ENCODE measurements at places on chromosomes 2 and 18.
A peak's percentile ranks its signal among the peaks of the same experiment; 100 is the strongest.

GRCh38 chr18:67358947-67359346 lies 157.6 kb downstream of the DSEL start:
- DNase-seq = no peak

DNA sequence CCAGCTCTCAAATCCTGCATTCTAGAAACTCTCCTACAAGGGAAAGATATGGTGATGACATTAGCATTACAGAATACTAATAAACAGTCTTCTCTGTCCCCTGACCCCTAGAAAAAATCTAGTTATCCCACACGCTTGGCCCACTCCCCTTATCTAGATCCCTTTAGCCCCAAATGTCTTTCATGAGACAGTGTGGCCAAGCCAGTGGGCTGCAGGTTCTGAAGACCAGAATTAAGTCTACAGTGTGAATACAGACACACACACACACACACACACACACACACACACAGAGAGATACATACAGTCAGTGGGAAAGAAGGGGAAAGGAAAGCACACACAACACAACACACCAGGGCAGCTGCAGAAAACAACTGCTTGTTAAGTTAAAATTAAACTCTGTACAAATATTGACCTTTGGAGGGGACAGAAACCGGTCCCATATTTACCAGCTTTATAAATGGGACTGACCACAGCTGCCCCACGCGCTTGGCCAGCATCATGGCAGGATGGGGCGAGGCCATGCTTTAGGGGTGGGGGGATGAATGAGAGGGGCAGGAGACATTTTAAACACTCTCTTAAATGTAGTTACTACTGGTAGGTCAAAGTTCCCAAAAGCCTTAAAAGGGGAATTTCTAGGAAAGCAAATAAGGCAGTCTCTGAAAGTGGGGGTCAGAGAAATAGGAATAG lies 49.1 kb downstream of the NHEJ1 start:
- no peak for DNase-seq

DNA sequence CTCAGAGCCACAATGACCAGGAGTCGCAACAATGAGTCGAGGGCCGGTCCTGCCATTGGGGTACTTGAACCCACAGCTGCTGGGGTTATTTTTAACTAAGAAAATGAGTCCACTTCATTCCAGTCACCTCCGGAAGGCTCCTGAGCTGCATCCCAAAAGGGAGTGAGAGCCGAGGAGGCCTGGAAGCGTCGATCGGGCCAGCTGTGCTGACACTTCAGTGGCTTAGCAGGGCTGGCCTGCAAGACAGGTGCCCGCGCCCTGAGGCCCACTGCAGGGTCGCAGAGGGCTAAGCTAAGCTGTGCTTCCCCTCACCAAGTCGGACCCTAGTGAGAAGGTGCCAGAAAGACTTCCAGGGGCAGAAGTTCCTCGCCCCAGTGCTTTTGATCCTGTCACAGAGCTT lies 21.1 kb downstream of the TBC1D8 start:
- DNase-seq = no peak

DNA sequence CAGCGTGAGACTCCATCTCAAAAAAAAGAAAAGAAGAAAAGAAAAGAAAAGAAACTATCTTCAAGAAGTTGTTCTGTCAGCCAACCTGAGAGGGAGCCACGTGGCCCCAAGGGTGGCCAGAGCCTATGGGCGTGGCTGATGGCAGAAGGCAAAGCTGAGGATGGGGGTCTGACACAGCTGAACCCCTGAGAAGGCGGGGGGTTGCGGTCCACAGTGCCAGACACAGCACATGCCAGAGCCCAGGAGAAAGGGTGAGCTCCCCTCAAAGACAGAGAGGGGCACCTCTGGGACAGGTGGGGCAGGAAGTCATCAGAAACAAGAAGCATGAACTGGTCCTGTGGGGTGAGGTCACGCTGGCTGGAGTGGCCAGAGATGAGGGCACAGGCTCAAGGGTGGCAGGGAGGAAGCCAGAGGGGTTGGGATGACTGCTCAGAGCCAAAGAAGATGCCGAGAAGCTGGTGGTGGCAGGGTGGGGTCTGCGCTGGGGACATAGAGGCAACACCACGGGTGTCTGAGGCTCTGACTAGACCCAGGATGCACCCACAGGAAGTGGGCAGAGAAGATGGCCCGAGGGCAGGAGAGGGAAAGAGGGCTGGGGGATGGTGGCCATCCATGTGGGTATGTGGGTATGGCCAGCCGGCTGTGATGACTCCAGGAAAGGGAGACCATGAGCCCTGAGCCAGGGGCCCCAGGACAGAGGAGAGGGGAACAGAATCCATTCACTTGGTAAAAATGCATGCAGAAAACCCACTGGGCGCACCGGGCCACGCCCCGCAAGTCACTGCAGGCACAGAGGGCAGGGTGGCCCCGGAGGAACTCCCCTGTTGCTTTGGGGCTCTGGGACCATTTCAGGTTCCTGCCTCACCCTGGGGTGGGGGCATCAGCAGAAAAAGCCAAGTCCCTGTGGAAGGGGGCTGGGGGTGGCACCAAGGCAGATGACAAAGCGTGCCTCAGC lies 8.4 kb downstream of the KIF1A start:
- DNase-seq = no peak

DNA sequence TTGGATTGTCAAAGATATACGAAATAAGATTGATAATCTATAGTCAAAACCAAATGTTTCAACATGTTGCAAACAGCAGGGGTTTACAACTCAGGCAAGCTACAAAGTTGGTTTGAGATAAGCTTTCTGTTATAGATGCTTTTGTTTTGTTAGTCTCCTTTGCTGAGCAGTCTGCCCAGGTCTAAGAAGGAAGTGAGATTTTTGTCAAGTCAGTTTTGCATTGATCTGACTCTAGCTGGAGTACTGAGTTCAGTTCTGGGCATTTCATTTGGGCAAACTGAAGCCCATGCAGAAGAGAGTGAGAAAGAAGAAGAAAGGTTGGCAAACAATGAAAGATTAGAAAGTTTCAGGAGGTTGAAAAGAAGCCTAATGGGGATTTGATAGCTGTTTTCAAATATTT lies 983.0 kb upstream of the SLC39A10 start:
- DNase-seq = no peak

DNA sequence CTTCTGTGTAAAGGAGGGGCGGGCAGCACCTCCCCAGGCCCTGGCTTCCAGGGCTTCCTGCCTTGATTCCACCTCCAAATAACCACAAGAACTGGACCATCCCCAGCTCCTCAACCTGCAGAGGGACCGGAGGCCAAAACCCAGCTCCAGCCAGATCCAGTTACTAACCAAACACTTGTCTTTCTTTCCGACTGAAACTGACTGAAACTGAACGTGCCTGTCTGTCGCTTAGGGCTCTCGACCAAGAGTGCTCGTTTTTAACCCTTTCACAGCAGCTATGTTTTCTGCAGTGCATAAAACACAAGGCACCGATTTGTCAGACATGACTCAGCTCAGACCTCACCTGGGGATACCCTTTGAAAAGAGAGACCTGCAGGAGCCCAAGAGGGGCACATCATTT lies 249.9 kb upstream of the SIX2 start:
- DNase-seq = no peak

DNA sequence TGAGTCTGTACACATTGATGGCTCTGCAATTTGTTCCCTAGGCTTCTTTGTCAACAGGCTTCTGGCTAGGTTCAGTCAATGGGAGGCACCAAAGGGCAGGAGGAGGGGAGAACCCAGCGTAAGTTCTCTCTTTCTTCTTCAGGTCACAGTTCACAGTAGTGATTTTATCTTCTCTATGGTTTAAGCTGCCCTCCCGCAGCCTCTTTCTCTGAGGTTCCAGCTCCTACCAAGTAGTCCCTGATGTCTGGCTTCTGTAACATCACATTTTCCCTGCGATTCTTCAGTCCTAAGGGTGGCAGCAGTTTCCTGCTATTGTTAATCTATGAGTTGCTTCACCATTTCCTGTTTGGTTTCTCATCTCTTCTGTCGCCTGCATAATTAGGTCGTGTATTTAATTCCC lies 107.4 kb downstream of the CPO start:
- peak; percentile 29 for DNase-seq
